ENCODE measurements at places on chromosomes 5 and 9. TPM values are rescaled to one million over a fixed set of nuclear protein-coding genes. Genes with fewer than 3 reads are reported as not detected.

Gene PCDHB3
- total RNA-seq, result not detected

Gene SPATA24
- 12.8 TPM for total RNA-seq

Gene PCDHGA6
- total RNA-seq, result 1.6 TPM

- no peak for DNase-seq
Observed at GRCh38 chr5:74625742-74626241, 14.7 kb downstream of the ENC1 start.

DNA sequence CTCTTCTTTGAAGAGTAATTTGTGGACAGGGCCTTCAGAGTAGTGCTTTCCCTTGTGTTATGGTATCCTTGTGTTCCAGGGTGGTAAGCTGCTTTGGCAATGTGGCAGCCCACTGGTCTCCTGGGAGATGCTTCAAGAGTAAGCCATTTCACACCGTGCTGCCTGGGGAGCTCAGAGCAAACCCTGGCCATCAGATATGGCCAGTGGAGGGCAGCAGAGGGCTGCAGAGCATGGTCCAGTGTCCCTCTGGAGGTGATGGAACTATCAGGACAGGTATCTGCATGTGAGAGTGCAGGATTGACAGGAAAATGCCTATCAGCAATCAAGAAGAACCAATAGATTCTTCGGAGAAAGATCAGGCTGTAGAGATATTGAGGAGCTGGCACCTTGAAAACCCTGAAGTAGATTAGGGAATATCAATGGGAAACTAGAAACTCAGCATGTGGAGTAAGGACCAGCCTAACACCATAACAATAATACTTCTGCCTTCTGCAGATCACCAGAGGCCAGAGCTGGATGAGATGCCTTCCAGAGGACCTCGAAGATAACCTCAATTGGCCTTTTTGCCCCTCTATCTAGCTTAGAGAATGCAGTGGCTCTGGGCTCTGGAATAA, 90.8 kb downstream of the PLPPR1 start:
- peak; percentile 18 for DNase-seq

Data from Caki2 (cell line).